ENCODE measurements at places on chromosomes 4 and X.

DNA sequence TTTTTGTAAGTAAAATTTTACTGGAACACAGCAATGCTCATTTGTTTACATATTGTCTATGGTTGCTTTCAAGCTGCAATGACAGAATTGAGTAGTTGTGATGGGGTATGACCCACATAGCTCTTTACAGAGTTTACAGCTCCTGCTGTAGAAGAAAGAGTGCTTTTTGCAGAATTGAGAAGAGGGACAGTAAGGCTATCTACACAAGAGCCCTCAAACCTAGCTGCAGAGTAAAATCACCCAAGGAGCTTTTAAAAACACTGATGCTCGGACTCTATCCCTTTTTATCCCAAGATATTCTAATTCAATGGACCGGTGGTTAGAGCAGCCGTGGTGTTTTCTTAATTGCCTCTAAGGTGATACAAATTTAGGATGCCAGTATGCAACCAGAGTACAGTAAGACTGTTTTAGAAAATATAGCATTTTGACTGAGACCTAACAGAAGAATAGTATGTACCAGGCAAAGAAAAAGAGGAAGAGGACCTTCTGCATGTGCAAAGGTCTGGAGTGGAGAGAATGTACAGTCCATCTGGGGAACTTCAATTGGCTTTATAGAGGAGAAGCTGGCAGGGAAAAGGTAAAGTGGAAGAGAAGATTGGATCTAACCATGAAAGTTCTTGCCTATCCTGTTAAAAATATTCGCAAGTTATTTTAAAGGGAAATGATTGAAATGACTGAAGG lies 663.6 kb upstream of the CPEB2 start:
- DNase-seq: no peak

GRCh38 chrX:4484266-4484665 lies 770.8 kb upstream of the PRKX start:
- DNase-seq: no peak

DNA sequence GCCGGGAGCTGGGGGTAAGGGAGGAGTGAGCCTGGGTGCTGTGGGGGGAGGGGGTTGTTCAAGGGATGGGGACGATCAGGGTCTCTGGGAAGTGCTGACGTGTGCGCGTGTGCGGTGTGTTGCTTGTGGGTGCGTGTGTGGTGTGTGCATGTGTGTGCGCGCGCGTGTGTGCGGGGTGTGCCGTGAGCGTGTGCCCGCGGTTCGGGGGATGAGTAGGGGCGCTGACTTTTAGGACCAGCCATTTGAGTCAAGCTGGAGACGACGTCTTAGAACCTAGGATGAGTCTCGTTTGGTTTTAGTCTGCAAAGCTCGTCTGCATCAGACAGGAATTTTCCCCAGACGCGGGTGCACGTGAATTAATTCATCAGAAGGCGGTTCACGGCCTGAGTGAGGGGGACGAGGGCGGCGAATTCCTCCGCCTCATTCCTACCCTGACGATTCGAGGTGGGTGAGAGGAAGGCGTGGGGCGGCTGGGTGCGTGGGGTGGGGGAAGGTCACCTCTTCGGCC lies 950 bp upstream of the TMEM271 start:
- no peak for DNase-seq

DNA sequence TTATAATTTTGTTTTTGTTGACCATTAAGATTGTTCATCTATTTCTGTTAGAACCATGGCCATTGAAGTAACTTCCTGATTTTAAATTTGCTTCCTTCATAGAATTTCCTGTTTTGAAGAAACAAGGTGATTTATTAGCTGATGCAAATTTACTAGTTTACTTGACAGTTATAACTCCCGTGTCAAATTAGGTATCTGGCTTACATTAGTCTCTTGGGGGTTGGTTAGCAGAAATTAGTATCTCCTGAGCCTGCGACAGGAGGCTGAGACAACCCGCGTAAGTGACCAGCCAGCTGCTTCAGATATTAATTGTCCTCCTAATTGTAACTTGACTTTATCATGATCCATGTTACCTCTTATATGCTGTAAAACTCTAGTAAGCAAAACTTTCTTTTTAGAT lies 154.3 kb downstream of the CFAP299 start:
- no peak for DNase-seq

DNA sequence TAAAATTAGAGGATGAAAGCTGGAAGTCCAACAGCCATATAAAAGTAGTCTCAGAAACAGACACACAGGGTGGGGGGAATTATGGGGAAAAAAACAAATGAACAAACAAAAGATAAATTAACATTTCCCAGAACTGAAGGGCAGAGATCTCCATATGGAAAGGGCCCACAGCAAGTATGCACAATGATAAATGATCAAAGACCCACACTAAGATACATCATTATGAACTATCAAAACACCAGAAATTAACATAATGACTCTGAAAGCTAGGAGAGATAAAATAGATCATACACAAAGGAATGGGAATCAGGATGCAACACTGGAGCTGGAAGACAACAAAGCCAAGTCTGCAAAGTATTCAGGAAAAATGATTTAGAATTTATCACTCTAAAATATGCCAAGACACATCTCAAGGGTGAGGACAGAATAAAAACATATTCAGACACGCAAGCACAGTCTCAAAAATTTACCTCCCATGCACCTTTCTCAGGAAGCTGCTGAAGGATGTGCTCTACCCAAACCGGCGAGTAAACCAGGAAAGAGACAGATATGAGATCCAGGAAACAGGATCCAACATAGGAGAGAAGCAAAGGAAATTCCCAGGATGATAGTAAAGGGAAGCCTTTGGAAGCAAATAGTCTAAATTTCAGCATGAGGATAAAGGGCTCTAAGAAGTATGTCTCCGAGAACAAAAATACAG lies 30.7 kb upstream of the KCNE5 start:
- no peak for DNase-seq

DNA sequence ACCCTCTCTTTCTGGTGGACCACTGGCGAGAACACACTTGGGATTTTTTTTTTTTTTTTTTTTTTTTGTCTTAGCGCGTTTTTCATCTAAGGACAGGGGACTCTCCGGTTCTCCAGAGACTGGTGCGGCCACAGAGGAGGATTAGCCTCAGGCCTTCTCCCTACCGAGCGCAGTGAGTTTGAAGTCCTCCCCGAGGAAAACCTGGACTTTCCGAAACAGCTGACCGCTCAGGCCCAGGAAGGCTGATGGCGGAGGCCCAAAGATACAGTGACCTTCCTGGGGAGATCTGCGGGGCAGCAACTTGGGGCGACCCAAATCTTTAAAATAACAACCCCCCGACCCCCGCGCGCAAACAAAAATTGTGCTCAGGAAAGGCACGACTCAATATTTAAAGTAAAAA lies 9.2 kb downstream of the NKX3-2 start:
- no peak for DNase-seq

DNA sequence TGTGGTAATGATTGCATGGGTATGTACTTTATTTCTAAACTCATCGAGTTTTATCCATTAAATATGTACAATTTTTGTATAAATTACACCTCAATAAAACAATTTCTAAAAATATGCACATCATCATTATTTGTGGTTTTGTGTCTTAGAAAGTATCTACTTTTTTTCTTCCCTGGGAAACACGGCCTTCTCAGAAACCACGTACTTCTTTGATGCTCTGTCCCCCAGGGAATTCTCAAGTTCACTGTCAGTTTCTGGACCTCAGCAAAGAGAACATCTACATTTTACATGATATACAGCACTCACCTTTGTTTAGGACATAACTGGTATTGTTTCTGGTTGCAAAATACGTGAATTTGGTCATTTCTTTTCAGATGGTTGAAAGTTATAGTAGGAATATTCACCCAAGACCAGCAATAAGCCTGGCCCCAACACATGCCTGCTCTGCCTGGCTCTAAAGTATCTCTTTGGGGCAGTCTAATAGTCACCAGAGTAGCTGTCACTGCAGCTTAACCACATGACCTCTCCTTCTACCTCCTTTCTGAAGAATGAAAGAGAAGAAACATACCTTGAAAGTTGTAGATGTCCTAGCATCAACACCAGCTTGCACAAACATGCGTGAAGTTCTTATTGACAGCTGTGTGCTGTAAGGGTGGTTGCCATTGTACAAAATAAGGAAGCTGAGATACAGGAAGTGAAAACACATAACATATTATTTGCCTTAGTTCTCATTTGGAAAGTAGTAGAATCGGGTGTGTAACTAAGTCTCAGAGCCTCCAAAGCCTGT lies 48.4 kb upstream of the SPANXN4 start:
- no peak for DNase-seq

GRCh38 chrX:69429339-69430015 lies 74.6 kb upstream of the NALF2 start:
- DNase-seq: no peak

DNA sequence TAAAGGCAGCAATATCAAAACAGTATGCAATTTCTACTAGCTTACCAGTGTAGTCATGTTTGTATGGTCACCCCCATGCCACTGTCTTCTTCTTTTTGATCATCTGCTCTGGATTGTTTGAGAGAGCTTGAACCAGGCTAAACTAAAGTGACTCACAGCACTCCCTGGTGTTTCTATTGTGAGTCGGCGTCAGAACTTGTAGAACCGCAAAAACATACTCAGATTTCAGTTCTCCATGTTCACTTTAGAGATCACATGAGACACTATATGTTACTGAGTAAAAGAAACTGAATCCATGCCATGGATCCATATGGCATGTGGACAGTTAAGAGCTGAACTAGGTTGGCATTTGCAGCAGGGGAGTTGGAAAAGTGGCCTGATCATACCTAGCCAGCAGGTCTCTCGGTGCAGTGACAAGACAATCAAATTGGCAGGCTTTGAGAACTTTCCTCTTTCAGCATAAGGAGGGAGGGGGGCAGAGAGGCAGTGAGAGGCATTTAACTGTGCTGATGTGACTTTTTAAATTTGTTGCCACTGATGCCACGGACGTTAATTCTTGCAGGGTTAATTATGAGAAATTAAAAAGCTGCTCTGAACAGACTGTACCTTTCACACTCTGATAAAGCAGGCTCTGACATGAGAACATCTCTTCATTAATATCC lies 88.4 kb downstream of the AFF2 start:
- no peak for DNase-seq

- no peak for DNase-seq
Measured at GRCh38 chr4:15455290-15455689, 14.4 kb upstream of the CC2D2A start.

- no peak for DNase-seq
Measured at GRCh38 chrX:46849933-46850332, 13.1 kb downstream of the RP2 start.

GRCh38 chrX:114152130-114152529 lies 431.8 kb upstream of the HTR2C start:
- no peak for DNase-seq

GRCh38 chrX:84322083-84322827 lies 134.3 kb upstream of the RPS6KA6 start:
- DNase-seq: no peak

DNA sequence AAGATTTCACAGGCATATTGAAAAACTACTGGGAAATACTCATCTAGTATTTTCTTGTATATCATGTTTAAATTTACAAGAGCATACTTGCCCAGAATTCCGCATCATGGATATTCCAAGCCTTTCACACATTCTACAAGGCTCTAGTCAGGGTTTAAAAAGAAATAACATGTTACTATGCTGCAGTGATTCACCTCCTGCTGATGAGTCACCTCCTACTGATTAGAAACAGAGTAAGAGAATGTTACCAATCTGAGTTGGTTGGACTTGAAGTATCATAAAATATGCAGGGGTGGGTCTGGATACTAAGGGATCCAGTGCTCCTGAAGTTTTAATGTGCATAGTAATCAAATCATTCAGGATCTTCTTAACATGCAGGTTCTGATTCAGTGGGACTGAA lies 192.0 kb upstream of the ANK2 start:
- DNase-seq: no peak

DNA sequence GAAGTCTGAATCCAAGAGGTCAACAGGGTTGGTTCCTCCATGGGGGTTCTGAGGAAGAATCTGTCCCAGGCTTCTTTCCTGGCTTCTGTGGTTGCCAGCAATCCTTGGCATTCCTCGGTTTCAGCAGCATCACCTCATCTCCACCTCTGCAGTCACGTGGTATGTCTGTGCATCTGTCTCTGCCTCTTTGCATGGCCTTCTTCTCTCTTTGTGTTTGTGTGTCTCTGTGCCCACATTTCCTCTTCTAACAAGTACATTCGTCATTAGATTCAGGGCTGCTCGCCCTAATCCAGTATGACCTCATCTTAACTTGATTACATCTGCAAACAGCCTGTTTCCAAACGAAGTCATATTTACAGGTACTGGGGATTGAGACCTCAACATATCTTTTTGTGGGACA lies 114.0 kb downstream of the BCOR start:
- DNase-seq: no peak

- no peak for DNase-seq
Measured at GRCh38 chr4:170428929-170429328, 339.2 kb upstream of the AADAT start.

GRCh38 chrX:108122748-108123147 lies 31.2 kb downstream of the ATG4A start:
- no peak for DNase-seq

DNA sequence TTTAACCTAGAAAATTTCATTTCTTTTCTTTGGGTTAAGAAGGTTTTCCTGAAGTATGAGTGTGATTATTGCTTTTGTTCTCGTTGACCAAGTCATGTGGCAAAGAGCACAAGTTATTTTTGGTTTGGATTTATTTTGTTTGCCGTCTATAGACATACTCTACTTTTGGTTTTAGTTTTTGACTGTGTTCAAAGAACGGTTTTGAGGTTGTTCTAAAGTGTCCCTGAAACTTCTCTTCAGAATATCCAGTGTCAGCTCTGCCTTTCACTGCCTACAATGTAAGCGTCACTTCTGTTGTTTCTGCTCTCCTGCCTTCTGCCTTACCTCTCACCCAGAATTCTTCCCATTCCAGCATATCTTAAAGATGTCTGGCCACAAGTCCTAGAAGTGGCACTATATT lies 812.2 kb downstream of the C4orf33 start:
- no peak for DNase-seq

- no peak for DNase-seq
Measured at GRCh38 chr4:102610007-102610406, 108.8 kb downstream of the NFKB1 start.

DNA sequence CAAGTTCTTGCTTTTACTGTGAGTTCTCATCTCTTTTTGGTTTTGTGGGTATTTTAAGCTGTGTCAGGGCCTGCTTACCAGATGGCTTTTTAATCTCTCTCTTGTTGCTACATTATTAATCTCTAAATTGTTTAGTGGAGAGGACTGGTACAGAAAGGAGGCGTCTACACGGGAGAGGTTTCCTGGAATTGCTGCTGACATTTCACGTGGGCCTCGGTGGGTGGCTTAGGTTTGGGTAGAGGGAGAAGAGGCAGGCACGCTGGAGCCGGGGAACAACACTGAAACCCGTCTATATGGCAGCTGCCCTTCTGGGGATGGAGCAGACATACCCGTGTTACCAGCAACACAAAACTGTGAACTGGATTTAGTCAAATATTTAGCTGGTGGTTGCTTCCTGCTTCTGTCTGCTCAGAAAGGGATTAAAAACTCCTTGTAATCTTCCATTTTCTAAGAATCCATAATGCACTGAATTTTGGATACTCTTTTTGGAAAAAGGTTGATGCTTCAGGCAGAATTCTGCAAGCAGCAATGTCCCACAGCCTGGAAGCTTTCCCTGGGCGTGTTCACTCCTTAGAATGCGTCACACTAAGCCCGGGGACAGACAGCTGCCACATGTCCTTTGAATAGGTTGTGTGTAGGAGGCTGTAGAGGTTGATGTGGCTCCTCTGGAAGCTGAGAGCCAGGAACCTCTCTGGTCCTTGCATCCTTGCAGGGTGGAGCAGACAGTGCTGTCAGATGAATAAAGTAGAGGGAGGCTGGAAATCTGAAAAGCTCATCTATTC lies 199.8 kb upstream of the GATB start:
- no peak for DNase-seq

- no peak for DNase-seq
Measured at GRCh38 chrX:9853307-9853706, 67.1 kb downstream of the SHROOM2 start.

GRCh38 chrX:39795605-39796004 lies 302.2 kb downstream of the BCOR start:
- DNase-seq: no peak

All from NCI-H187 (cell line).